Type B pancreatic cell (in vitro differentiated cells): ENCODE measurements at places on chromosomes 12 and 14. TPM values are rescaled to one million over a fixed set of nuclear protein-coding genes. Genes with fewer than 3 reads are reported as not detected.

Gene PAWR
- total RNA-seq = 72.8 and 107 TPM in 2 replicates

DNA sequence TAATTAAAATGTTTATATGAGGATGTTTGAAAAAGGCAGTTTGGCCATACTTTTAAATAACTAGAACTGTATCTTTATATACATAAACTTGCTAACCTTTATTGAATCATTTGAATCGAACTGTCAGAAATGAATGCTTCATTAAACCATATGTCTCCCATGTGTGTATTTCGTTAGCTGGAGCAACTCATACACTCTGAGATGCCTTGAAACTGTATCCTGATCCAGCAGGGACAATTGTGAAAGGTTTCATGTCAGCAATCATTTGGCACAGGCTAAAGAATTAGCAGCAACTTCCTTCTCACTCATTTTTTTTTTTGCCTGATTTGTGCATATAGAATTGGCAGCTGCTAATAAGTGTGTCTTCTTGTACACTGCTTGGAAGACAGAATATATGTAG lies 109.9 kb downstream of the NAV3 start:
- no peak overlapping the region for H3K27ac ChIP-seq
- H3K27me3 ChIP-seq = no peaks in the 10 kb centered on the region
- no peaks in the 10 kb centered on the region for H3K36me3 ChIP-seq
- DNase-seq = no peak

Gene SLC6A12
- total RNA-seq = 2.1 and 3.0 TPM in 2 replicates

- H3K27me3 ChIP-seq = no peaks in the 10 kb centered on the region
- H3K36me3 ChIP-seq = no peaks in the 10 kb centered on the region
- no peak overlapping the region for H3K27ac ChIP-seq
- H3K4me3 ChIP-seq = no peak overlapping the region
Observed at GRCh38 chr12:70964867-70965510, 44.5 kb upstream of the PTPRR start.

DNA sequence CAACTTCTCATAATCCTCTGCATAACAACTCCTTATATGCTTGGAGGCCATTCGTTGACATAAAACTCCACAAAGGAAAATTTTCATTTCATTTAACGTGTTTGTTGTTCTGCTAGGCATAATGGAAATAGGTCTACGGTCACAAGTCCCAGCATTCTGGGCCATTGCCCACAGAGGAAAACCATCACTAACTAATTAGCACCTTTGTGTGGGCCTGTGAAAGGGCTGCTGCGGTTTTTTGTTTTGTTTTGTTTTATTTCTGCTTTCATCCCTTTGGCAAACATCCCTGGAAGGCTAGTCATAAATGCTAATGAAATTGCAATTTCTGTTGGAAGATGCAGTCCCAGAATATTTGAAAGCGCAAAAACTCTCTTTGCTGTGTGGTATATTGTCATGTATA lies 180.3 kb downstream of the RMST start:
- H3K27ac ChIP-seq = no peak overlapping the region

GRCh38 chr12:92581604-92582003 lies 121.2 kb upstream of the PLEKHG7 start:
- H3K4me3 ChIP-seq = no peak overlapping the region
- H3K4me1 ChIP-seq = peaks cover 10% of the 10 kb centered on the region
- H3K27ac ChIP-seq = no peak overlapping the region
- DNase-seq = no peak
- no peaks in the 10 kb centered on the region for H3K36me3 ChIP-seq
- H3K27me3 ChIP-seq = no peaks in the 10 kb centered on the region

Gene SMCO2
- 0.31 TPM in 1 of 2 replicates, not detected in the other for total RNA-seq

- peaks cover 10% of the 10 kb centered on the region for H3K27me3 ChIP-seq
- peak overlapping the region; percentile 57 for H3K4me3 ChIP-seq
- peak overlapping the region; percentile 82 for H3K27ac ChIP-seq
- no peak for DNase-seq
Observed at GRCh38 chr14:52954346-52955214, 3.7 kb upstream of the FERMT2 start.

GRCh38 chr12:47946413-47947323 lies 16.7 kb upstream of the TMEM106C start:
- H3K27me3 ChIP-seq = peaks cover 4% of the 10 kb centered on the region
- H3K27ac ChIP-seq = no peak overlapping the region
- H3K4me3 ChIP-seq = no peak overlapping the region
- H3K36me3 ChIP-seq = no peaks in the 10 kb centered on the region
- no peak for DNase-seq

DNA sequence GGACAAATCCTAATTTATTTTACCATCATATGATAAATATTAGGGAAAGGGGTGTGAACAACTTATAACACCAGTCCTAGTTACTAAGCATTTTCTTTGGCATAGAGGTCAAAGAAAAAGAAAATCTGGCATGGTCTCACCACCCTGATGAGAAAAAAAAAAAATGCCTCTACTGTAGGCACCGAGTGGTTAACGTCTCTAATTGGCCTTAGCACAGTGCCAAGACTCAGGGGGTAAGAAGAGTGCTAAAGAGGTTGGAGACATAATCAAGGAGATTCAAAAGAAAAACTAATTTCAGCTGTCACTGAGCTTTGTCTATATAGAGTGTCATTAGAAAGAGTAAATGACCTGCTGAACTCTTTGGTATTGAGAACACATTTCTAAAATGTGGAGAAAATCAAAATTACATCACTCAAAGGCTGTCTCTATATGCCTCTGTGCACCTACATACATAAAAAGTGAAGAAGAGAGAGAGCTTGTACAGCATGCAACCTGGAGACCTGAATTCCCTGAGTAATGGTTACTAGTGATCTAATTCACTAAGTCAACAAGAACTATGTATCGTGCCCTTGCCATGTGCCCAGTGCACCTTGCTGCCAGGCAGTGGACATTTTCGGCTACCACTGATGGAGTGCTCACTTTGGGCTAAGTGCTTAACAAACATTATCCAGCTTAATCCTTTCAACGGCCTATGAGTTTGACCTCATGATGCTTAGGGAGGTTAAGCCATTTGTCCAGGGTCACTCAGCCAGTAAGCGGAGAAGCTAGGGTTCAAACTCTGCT lies 113.8 kb upstream of the G2E3 start:
- H3K27ac ChIP-seq = no peak overlapping the region
- peaks cover 6% of the 10 kb centered on the region for H3K4me1 ChIP-seq
- DNase-seq = no peak
- H3K4me3 ChIP-seq = no peak overlapping the region

Gene PTGER2
- total RNA-seq = 3.0 and 7.1 TPM in 2 replicates

DNA sequence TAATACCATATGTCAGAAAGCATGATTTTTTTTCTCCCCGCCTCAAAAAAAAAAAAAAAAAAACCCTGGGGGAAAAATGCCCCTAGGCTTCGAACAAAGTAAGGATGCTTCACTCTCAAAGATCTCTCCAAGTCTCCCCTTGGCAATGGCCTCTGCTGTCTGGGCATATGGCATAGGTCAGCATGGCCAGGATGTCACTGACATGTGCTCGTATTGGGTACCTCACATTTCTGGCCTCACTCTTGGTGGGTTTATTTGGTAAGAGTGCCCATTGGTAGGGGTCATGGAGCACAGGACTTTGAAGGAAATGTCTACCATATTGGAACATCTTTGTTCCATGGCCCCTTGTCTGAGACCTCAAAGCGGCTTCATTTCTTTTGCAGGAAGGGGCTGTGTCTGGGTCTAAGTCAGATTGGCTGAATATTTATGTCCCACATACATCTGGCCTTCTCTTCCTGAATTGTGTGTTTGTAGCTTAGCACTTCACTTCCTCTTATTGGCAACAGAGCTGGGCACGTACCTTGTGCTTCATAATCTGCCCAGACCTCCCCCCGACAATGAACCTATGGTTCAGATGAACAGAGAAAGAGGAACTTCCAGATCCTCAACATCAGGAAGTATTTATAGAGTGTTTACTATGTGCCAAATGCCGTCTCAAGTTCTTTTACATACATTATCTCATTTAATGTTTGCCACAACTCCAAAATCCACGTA lies 36.3 kb upstream of the OAS1 start:
- no peaks in the 10 kb centered on the region for H3K4me1 ChIP-seq
- no peak overlapping the region for H3K27ac ChIP-seq
- H3K36me3 ChIP-seq = no peaks in the 10 kb centered on the region
- no peak overlapping the region for H3K4me3 ChIP-seq

Gene BATF
- total RNA-seq = 2.2 and 2.6 TPM in 2 replicates

Gene KSR2
- 2.0 and 4.7 TPM in 2 replicates for total RNA-seq

GRCh38 chr12:14525964-14526363 lies 41.7 kb downstream of the PLBD1 start:
- H3K4me1 ChIP-seq = no peaks in the 10 kb centered on the region
- H3K27me3 ChIP-seq = no peaks in the 10 kb centered on the region
- no peak overlapping the region for H3K27ac ChIP-seq

DNA sequence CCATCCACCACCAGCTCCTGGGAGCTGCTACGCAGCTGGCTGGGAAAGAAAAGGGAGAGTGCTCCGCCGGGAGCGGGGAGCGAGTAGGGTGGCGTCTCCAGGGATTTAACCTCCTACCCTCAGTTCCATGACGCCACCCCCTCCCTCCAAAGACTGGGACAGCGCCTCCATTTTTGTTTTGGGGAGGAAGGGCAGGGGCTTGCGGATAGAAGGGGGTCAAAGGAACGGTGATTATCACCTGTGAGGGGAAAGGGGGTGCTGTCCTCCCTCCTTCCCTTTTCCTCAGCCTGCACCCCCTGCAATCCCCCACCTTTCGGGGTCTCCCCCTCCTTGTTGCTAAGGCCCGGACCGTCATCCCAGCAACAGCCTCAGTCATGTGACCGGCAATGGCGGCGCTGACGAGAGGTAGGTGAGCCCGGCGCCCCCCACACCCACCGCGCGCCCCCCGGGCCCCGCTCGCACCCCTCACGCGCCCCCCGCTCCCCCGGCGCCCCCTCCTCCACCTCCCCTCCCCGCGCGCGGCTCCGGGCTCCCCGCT lies at the start of gene DTX3:
Gene DTX3 (plus strand): TSS at position 371 of the 538 bp plus-strand sequence. CDS start 1,694 bp downstream, outside the sequence.
- H3K36me3 ChIP-seq = peaks cover 16% of the 10 kb centered on the region
- peak within 1 kb of the TSS; percentile 91 for H3K4me3 ChIP-seq
- DNase-seq = no peak
- no peaks in the 10 kb centered on the region for H3K27me3 ChIP-seq
- H3K4me1 ChIP-seq = peaks cover 21% of the 10 kb centered on the region
- H3K27ac ChIP-seq = peak within 1 kb of the TSS; percentile 88

Gene PTHLH
- total RNA-seq = 6.3 and 38.1 TPM in 2 replicates

Gene RNF212B
- total RNA-seq = not detected in 2 replicates
